ENCODE measurements at places on chromosomes 5 and 9. TPM values are rescaled to one million over a fixed set of nuclear protein-coding genes. Genes with fewer than 3 reads are reported as not detected.

DNA sequence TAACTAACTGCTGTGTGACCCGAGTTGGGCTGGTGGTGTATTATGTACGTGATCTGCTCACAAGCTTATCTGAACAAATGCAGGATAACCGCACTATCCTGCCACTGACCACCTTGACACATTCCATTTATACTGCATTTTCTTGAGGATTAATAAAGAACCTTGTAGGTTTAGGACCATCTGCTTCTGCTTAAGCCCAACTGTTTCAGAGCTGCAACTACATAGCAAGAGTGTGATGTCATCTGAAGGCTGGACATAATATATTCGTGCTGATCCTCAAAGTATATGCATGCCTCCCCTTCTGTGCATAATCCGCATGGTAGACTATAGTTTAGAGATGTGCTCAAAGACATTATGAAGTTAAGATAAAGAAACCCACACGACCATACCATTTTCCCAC, 435.9 kb downstream of the BNC2 start:
- DNase-seq: no peak

The PCDHA1 gene
- 0.14 TPM for polyA plus RNA-seq

DNA sequence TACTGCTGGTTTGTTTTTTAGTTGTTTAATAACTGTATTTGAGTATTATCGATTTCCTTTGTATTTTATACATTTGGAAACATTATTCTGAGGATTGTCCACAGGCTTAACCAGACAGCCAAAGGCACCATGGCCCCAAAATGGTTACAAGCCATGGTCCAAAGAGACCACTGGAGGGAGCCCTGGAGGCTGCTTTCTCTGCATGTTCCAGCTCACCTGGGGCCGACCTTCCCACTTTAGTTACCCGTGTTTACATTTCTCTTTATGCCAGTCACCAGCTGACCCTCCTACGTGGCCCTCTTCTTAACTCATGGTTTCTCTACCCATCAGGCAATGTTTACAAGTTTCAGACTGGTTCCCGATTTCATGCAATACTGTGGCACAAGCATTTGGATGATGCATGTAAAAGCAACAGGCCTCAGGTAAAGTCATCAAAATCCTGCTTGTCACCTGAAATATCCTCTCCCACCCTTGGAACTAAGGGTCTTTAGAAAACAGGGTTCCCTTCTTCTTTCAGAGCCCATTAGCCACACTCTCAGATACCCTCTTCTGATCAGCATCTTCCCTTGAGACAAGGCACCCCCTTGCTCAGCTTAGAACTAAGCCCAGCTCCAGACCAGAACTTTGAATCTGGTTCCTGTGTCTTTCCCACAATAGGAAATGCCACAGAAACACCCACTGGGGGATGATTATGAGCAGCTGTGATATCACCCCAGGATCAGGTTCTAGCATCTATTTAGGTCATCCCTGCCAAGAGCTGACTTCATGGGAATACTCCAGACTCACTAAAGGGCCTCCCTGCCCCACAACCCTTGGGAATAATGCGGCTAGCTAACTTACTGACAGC, 49.9 kb upstream of the GARNL3 start:
- no peak for DNase-seq

The BTNL3 gene
- 0.31 TPM for polyA plus RNA-seq

- DNase-seq: peak; percentile 19
Observed at GRCh38 chr9:132797861-132798659, 80.0 kb downstream of the AK8 start.

DNA sequence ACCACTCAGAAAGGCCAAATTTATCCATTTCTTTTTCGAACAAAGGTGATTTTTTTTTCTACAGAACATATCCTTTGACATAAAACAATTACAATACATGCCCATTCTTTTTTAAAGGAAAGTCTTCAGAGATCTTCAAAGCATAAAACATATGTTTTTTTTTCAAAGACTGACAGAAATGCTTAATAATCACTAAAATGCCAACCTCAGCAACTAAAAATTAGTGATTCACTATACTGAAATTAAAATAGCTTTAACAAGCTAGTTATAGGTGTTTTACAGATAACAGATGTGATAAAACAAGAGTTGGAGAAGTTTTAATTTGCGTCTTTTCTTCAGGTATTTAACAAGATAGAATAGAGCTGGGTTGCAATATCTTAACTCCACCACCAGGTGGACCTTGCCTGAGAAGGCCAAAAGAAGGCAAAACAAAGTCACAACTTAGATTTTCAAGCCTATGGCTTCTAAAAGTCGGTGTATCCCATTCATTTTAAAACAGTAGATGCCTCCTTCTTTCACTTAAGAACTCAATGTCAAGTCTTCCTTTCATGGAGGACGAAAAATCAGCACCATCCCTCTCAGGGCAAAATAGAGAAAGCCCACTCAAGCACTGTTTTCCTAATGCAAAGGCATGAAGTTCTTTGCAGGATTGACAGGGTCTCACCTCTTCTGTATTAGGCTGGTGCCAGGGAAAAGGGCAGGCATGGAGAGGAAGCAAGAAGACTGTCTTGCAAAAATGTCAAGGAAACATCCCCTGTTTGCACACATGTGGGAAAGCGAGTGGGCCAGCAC, 31.1 kb upstream of the CPLX2 start:
- no peak for DNase-seq

GRCh38 chr5:606061-606460, 6.1 kb upstream of the CEP72 start:
- no peak for DNase-seq

The MLLT3 gene
- 29.4 TPM for polyA plus RNA-seq

DNA sequence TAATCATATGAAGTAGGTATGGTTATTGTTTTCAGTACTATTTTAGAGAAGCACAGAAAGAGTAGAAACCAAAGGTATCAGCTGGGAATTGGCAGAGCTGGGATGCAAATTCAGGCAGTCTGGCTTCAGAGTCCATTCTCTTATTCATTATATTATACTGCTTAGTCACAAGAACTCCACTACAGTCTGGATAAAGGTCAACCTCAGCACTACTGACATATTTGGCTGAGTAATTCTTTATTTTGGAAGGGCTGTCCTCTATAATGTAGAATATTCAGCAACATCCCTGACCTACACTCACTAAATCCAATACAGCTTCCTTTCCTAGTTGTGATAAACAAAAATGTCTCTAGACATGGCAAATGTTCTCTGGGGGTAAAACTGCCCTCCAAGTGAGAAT, 37.6 kb downstream of the PTGER4 start:
- DNase-seq: no peak

GRCh38 chr9:123562844-123563346, 206.9 kb downstream of the CRB2 start:
- DNase-seq: no peak

DNA sequence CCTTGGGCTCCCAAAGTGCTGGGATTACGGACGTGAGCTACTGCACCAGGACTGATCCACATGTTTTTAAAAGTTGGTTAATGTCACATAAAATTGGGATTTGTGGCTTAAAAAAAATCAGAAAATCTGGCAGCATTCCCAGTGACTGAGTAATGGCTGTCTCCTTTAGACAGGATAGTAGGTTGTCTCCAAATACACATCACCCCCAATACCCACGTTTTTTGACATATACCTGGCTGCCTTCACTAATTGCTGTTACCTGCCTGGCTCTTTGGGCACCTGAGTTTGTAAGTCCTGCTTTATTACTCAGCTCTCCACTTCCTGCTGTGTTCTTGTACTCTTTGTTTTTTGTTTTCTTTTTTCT, 84.8 kb downstream of the KDM4C start:
- no peak for DNase-seq

DNA sequence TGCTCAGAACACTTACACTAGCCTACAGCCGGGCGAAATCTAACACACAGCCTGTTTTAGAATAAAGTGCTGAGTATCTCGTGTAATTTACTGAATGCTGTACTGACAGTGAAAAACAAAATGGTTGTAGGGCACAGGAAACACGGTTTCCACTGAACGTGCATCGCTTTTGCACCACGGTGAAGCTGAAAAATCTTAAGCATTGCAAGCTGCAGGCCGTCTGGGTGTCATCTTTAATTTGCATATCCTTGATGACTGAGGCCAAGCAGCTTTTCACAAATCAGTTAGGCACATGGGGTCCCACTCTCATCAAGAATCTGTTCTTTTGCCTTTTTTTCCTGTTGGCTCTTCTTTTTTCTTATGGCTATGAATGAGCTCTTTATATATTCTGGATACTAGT, 58.2 kb downstream of the CAMSAP1 start:
- DNase-seq: no peak

The SLC22A4 gene
- 3.8 TPM for polyA plus RNA-seq

GRCh38 chr5:132774406-132774805, 2.6 kb downstream of the SEPTIN8 start:
- no peak for DNase-seq

DNA sequence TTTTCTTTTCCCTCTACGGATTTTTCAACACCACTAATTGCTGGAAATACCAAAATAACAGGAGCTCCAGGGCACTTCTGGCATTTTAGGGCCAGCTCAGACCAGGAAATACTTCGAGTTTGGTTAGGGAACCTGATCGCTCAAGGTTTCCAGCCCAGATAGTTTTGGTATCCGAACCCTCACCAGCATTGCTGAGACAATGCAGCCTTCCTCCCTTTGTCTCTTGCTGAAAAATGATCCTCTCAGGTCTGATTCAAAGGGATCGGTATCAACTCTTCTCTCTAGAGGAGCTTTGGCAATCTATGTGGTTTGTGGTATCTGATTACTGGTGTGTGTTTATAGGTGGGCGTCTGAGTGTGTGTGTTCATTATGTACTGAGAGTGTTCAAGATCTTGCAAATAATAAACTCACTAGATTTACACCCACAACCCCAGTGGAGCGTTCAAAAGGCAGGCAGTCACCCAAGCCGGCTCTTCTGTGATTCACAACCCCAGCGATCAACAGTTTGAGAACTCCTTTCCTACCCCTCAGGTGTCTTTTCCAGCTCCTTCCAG, 122.8 kb upstream of the EGFLAM start:
- no peak for DNase-seq

GRCh38 chr5:173882632-173883031, 5.5 kb upstream of the CPEB4 start:
- no peak for DNase-seq
